ENCODE measurements at places on chromosomes 12 and 14.

- peak; percentile 32 for DNase-seq
Measured at GRCh38 chr14:67514203-67514607, 18.9 kb upstream of the PLEKHH1 start.

GRCh38 chr12:123163227-123163626 is 12.3 kb upstream of the PITPNM2 start:
- DNase-seq = no peak

DNA sequence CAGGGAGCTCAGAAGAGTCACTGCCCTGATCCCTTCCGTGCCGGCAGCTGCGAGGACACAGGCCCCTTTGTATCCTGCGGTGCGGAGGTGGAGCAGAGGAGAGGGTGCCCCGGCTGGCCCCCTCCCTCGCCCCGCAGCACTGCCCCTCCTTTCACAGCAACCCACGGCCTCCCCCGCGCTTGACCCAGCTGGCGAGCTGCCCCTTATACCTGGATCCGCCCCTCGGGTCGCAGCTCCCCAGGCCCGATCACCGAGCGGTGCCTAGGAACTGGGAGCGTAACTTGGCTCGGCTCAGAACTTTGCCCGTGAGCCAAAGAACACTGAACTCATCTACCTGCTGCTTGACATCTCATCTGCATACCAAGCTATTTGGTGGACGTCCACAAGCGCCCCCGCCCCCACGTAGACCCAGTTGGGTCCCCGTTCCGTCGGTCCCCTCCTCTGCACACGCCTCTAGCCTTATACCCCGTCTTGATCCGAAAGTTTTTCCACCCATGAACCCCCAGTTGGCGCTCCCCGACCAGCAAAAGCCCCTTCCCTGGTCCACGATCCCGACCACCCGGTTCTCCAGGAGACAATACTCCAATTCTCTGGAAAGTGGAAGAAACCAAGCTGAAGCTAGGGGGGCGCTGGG is 697 bp upstream of the DNAJC14 start:
- peak; percentile 70 for DNase-seq

DNA sequence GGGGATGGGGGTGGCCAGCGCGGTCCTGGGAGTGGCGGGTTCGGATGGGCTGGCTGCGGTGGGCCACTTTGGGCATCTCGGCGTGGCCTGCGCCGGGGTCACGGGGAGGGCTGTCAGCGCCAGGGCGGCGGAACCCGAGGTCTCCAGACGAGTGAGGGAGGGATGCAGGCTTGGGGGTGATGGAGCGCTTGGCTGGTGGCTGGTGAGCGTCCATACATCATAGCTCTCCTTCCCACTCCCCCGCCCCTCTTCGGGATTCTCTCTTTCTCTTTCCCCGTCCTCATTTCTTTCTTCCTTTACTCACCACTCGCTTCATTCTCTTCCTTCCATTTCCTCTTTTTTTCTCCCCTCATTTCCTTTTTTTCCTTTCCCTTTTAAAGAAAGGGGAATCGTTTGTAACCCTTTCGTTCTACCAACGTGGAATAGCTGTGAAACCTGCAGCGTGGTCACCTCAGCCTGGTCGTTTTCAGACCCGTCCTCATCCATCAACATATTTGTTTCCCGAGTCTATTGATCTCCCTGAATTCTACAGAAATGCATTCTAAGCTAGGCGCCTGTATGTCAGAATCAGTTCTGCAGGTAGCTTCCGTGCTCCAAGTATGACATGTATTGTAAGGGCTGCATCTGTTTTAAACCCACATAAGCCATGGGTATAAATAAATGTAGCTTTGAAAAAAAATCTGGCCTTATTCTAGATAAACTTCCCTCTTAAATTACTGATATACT is 260.3 kb upstream of the E2F7 start:
- no peak for DNase-seq

- DNase-seq = no peak
Measured at GRCh38 chr14:75995372-75996041, 9.9 kb downstream of the IFT43 start.

DNA sequence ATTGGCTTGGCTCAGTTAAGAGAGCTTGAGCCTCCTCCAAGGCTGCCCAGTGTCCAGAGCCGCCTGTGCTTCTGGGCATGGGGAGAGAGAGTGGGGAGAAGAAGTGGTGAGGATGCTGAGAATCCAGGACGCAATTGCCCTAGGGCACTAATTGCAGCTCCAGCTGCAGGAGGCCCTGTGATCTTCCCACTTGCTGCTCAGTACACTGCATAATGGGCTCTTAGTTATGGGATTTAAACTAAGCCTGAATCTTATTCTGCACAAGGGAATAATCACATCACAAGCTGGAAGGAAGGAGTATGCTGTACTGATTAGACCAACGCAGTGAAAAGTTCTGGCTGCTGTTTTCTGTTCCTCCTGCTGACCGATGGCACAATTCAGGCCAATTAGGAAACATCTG is 101.0 kb upstream of the PRMT8 start:
- no peak for DNase-seq

GRCh38 chr14:99812096-99812750 is 19.0 kb downstream of the EML1 start:
- DNase-seq = no peak

GRCh38 chr14:24179294-24179960 is 7.5 kb downstream of the REC8 start:
- DNase-seq = no peak

Data from left colon (tissue), 2 donors.